Hematopoietic multipotent progenitor cell treated with erythropoietin and hydrocortisone succinate and interleukin-3 and kit ligand, for 8 days (in vitro differentiated cells): ENCODE measurements at places on chromosomes 12 and 14.
A peak's percentile ranks its signal among the peaks of the same experiment; 100 is the strongest.

GRCh38 chr12:105330931-105331804 lies 677 bp downstream of the C12orf75 start:
- no peak for DNase-seq

GRCh38 chr12:99498756-99499155 lies 148.8 kb upstream of the GARIN6 start:
- no peak for DNase-seq

DNA sequence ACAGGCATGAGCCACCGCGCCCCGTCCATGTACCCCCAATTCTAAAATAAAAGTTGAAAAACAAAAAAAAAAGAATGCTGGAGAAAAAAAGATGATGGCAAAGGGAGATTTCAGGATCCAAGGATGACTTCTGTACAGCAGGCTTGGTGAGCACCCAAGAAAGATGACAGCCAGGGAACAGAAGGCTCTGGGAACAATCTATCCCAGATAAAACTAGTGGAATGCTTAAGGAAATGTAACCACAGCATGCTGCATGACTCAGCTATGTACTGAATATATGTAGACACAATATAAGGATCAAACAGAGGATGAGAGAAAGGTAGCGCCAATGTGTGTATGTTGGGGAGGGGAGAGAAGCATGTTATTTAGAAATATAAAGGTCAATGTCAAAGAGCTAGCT lies 123.7 kb upstream of the TMTC1 start:
- no peak for DNase-seq

DNA sequence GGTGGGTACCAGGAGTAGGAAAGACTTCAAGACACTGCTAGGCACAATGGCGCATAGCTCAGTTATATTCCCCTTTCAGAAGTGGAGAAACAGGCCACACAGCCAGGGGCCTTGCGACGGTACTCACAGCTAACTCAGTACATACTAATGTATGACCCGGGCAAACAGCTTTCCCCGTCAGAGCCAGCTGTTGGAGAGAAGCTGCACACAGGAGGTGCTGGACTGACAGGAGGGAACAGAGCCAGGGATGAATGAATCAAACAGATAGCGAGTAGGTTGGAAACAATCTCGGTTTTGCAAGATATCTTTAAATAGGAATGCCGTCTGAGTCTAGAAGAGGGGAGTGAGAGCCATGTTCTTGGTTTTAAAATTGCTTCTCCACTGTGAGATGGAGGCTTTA lies 45.5 kb downstream of the PRIMA1 start:
- DNase-seq, result no peak

DNA sequence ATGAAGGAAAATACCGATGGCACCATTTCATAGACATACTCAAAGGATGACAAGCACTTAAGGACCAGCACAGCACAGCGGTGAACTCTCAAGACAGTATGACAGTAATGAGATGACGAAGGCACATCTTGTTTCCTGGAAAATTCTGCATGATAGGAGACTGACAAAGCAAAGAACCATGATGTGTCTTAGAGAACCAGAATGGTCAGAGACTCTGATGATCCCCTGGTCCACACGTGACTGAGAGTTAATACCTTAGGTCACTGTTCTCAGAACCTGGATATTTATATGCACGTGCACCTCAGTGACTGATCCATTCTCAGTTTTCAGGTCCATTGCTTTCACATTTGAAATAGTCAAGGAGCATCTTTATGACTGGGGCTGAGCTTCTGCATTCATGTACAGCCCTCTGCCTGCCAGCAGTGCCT lies 35.3 kb downstream of the PROX2 start:
- no peak for DNase-seq

DNA sequence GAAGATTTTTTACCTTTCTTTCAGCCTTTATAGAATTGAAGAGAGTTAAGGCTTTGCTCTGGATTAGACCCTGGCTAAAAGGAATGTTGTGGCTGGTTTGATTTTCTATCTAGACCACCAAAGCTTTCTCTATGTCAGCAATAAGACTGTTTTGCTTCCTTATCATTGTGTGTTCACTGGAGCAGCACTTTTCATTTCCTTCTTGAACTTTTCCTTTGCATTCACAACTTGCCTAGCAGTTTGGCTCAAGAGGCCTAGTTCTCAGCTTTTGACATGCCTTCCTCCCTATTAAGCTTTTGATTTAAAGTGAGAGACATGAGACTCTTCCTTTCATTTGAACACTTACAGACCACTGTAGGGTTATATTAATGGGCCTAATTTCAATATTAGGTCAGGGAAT lies 64.1 kb upstream of the USP15 start:
- no peak for DNase-seq

DNA sequence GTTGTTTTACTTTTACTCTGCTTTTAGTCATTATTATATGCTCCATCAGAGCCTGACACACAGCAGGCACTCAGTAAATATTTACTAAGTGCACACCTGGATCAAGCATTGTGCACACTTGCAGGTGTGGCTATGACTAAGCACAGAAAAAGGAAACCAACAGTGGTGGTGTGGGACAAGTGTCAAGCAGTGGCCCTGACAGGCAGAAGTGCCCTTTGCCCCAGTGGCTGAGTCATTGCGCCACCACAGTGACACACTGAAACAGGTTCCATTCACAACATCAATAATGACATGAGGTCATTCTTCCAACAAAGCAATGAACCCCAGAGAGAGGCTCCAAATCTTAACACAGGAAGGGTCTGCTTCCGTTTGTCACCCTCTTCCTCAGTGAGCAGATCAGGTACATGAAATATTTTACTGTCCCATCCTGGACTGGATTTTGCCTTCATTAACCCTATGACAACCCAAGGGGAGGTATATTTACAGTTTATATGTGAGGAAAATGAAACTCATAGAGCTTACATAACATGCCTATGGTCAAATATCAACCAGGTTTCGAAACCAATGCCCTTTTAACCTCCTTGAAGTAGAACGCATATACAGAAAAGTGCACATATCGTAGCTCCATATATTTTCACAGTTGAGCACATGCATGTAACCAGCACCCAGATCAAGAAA lies 82.6 kb upstream of the GTF2A1 start:
- peak; percentile 71 for DNase-seq

GRCh38 chr14:29926701-29927375 lies 809 bp downstream of the PRKD1 start:
- DNase-seq, result no peak

DNA sequence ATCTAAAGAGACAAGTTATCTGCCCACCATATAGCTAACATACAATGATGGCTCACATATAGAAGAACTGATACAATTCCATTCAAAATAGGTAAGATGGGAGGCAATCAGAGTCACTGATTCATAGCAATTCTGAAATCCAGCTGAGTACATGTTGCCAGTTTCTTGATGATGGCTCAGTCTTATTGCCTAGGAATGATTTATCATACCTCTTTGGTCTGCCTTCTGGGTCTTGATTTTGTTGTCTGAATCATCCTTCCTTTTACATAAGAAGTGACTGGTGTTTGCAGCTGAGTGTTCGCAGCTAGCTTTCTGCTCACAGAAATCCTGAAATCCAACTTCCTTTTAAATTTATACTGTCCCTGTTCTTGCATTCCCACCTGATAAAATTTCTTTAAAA lies 463.2 kb upstream of the MGAT4C start:
- DNase-seq, result no peak

- no peak for DNase-seq
These were observed 341.0 kb upstream of the FKBP4 start for GRCh38 chr12:2453761-2454090.

GRCh38 chr14:79044894-79045624 lies 874.9 kb downstream of the NRXN3 start:
- DNase-seq, result no peak

- no peak for DNase-seq
These were observed 784 bp downstream of the PSMA6 start for GRCh38 chr14:35292770-35293561.

- no peak for DNase-seq
These were observed 1.1 kb upstream of the CKAP4 start for GRCh38 chr12:106248846-106249371.

GRCh38 chr14:78104655-78105054 lies 65.5 kb upstream of the NRXN3 start:
- no peak for DNase-seq

- peak; percentile 80 for DNase-seq
These were observed 71.5 kb upstream of the MDM1 start for GRCh38 chr12:68403711-68404110.

DNA sequence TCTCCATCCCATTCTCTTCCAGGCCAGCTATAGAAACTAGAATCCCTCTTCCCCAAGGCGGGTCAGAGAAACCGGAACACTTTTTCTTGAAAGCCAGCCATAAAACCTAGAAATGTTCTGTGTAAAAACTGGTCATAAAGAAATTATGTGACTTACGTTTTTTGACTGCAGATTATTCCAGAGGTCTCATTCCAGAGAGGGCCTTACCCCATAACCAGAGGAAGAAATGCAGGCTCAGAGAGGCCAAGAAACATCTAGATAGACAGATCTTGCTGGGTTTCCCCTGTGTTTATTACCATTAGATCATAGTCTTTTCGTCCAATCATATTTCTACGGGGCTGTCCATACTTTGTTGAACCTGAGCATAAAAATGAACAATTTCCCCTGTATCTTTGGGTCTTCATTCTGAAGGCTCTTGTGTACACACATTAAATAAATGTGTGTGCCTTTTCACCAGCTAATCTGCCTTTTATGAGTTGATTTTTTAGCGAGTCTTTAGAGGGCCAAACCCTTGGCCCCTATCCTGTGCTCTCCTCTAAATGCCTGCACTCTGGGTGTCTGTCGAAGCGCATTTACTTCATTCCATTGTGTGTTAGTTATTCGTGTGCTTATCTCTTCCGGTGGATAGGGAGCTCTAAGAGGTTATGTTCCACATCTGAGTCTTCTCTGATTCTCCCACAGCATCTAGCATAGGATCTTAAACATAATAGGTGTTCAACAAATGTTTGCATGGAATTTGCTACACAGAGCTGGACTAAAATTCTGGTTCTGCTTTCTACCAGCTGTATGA lies 163.0 kb downstream of the ADCK1 start:
- no peak for DNase-seq

GRCh38 chr14:29654901-29655550 lies 272.6 kb downstream of the PRKD1 start:
- DNase-seq, result no peak

- DNase-seq, result no peak
These were observed 326.7 kb upstream of the TMPO start for GRCh38 chr12:98188650-98189077.

- peak; percentile 83 for DNase-seq
These were observed at the start of gene CLEC2B for GRCh38 chr12:9869307-9870161. TSS of gene CLEC2B (minus strand) at chr12:9869354.

DNA sequence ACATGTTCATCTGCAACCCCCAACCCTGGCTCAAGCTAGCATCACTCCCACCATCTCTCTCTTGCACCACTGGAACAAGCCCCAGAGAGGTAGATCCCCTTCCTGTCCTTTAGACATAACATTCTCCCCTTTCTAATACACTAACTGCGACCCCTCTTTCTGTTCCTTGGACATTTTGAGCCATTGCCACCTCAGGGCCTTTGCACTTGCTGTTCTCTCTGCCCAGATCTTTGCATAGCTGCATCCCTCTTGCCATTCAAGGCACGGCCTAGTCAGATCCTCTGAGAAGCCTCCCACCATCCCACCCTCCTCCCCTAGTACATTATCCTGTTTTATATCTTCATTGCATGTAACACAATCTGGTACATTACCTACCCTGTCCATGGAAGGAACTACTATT lies 16.5 kb downstream of the FOXN3 start:
- no peak for DNase-seq

- peak; percentile 49 for DNase-seq
These were observed 18.6 kb upstream of the EIF5 start for GRCh38 chr14:103315351-103315911.

DNA sequence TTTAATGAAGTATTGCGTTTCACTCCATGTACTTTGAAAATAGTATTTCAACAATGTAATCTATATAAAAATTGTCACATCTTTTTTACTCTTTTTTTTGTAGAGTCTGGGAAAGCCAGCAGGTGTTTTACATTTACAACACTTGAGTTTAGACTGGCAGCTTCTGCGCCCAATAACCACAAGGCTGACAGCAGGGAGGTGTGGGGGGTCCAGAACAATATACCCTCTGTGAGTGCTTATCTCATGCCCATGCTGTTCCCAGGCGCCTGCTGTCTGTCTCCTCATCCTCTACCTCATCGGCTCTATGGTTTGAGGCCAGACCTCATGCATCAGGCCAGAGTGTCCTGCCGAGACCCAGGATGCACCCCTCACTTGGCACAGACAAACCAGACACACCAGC lies 24.9 kb downstream of the FBRSL1 start:
- peak; percentile 43 for DNase-seq

DNA sequence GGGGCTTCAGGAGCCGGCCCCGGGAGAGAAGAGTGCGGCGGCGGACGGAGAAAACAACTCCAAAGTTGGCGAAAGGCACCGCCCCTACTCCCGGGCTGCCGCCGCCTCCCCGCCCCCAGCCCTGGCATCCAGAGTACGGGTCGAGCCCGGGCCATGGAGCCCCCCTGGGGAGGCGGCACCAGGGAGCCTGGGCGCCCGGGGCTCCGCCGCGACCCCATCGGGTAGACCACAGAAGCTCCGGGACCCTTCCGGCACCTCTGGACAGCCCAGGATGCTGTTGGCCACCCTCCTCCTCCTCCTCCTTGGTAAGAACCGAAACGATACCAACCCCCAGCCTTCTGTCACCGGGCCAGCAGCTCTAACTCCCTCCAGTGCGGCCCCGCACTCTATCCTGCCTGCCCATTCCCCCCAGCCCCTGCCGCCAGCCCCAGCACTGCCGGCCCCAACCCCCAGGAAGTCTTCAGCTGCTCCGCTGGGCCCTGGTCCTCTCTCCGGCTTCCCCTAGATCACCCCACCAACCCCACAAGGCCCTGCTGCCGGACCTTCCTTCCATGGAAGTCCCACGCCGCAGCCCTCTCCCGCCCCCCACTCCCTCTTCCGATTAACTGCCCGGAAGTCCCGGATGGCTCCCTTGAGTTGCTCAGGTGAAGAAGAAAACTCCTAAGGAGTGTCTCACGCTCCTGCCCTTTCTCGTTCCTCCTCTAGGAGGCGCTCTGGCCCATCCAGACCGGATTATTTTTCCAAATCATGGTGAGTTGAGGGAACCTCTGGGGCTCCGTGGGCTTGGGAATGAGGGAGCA lies 693 bp downstream of the LRP10 start:
- DNase-seq, result peak; percentile 83

- no peak for DNase-seq
These were observed 1.4 kb upstream of the RAB35 start for GRCh38 chr12:120117961-120118320.

GRCh38 chr12:130083002-130083401 lies 79.3 kb upstream of the FZD10 start:
- DNase-seq, result no peak

DNA sequence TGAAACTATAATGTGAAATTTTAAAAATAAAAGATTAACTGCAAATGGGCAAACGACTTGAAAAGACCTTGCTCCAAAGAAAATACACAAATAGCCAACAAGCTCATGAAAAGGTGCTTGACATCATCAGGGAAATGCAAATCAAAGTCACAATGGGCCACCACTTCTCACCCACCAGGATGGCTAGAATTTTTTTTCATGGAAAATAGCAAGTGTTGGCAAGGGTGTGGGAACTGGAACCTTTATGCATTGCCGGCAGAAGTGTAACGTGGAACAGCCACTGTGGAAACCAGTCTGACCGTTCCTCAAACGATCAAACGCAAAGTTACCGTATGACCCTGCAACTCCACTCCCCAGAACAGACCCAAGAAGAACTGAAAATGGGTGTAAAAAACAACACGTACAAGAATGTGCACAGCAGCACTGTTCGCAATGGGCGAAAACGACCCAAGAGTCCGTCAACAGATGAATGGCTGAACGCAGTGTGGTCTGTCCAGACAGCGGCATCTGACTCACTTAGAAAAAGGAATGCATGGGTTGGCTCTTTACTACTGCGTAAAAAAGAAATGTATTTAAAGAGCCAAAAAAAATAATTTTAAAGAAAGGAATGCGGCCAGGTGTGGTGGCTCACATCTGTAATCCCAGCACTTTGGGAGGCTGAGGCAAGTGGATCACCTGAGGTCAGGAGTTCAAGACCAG lies 40.2 kb downstream of the SCARB1 start:
- DNase-seq, result no peak
